ENCODE measurements at places on chromosomes 5 and 9. TPM values are rescaled to one million over a fixed set of nuclear protein-coding genes. Genes with fewer than 3 reads are reported as not detected.
A peak's percentile ranks its signal among the peaks of the same experiment; 100 is the strongest.

GRCh38 chr5:1380910-1381309 is 36.0 kb upstream of the CLPTM1L start:
- no peak for DNase-seq

- DNase-seq, result no peak
Measured at GRCh38 chr9:89470224-89470839, 27.6 kb downstream of the SEMA4D start.

DNA sequence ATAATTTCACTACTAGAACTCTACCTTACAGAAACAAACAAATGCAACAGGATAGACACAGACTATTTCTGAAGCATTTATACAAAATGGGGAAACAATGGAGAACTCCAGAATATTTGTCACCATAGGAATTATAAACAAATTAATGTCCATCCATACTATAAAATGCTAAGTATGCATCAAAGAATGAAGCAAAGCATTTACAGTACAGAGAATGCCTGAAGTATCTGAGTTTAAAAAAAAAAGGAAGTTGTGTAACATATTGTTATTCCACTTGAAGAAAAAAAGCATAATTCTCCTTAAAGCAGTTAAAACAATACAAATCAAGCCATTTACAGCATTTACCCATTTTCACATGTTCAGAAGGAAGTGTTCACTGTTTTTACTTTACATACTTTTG is 53.0 kb downstream of the DROSHA start:
- DNase-seq, result no peak

GRCh38 chr5:111892949-111893348 is 136.0 kb upstream of the NREP start:
- DNase-seq, result no peak

- DNase-seq, result no peak
Measured at GRCh38 chr5:178624631-178625546, 2.0 kb downstream of the CLK4 start.

GRCh38 chr5:39767916-39768315 is 343.1 kb upstream of the DAB2 start:
- DNase-seq, result no peak

DNA sequence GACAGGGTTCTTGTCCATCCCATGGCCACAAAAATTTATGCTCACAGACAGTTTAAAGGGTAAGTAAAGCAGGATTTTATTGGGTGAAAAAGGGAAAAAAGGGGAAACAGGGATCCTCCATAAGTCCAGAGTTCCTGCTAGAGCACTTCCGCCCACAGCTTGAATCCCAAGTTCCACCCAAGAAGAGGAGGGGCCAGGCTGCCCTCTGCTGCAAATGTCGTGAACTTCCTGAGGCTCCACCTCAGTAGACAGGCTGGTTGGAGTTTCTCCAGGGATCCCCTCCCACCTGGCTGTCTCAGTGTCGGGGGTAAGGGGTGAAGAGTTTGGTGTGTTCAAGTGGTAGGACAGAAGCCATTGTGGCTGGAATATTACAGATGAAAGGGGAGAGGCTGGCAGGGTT is 275.0 kb upstream of the SGCD start:
- peak; percentile 33 for DNase-seq

GRCh38 chr9:110583237-110583636 is 3.7 kb upstream of the SVEP1 start:
- DNase-seq, result no peak

- peak; percentile 36 for DNase-seq
Measured at GRCh38 chr9:136629879-136630661, 32.6 kb upstream of the EGFL7 start.

DNA sequence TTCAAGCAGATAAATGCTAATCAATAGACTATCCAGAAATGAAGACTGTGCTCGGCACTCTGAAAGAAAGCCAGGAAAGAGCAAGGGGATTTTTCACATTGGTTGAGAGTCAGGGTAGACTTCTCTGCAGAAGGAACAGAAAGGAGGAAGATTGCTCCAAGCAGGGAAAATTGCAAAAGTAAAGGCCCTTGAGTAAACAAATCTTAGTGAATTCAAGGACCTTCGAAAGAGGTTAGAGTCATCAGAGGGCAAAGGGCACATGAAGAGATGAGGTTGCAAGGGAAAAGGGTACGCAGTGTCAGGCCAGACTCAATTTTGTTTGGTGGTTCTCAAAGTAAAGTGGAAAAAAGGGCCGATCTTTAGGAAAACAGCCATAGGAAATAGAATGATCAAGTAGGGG is 157.6 kb upstream of the RAI14 start:
- DNase-seq, result no peak

- no peak for DNase-seq
Measured at GRCh38 chr5:95900383-95900958, 61.2 kb downstream of the ELL2 start.

- no peak for DNase-seq
Measured at GRCh38 chr5:6572086-6572824, 60.6 kb downstream of the NSUN2 start.

DNA sequence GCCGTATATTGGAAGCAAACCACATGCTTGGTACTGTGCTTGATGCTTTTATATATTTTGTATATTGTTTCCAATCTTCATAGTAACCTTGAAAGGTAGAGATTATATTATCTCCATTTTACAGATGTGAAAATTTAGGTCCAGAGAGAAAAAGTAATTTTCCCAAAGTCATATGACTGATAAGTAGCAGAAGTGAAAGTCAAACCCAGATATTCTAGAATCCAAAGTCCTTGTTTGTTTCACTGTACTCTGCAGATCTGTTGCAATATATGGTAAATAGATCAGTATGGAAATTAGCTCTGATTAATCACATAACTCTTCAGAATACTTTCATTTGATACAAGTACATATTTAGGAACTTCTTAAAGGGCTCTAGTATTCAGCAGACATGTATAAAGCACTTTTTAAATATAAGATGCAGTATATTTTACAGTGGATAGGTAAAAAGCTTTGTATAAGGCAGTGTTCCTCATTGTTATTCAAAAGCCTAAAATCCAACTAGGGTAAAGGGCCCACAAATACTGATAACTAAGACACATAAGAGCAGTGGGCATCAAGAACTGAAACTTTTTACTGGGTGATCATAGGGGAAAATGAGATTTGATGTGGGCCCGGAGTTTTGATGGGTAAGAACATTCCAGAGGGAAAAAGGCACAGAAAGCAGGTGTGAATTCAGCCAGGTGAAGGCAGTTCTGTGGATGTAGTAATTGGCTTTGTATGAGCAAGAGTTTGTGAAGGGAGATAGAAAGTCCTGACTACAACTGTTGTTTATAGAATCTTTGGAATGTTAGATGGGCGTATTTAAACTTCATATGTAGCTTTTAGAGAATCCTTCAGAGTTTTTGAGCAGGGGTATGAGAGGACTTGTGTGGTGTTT is 25.0 kb downstream of the NDFIP1 start:
- no peak for DNase-seq

DNA sequence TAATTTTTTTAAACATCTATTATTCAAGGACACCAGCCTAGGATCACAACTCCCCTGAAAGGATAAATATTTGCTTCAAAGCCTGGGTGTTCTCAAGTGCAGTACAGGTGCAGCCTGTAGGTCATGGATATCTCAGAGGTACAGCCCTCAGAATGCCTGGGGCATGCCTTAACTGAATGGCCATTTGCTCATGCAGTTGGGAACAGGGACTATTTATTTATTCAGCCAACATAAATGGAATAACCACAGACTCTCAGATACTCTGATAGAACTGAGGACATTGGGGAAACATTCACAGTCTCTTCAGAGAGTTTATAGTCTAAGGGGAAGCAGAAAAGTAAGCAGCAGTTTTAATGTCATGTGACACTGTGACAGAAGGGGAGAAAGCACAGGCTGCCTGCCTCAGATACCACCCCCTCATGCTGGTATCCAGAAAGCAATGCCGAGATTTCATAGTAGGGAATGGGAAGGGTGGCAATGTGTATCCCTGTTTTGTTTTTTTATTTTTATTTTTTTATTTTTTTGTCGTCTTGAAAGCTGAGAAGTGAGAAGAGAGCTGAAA is 112.6 kb downstream of the MACIR start:
- DNase-seq, result no peak

GRCh38 chr5:54679686-54680085 is 162.1 kb downstream of the SNX18 start:
- no peak for DNase-seq

GRCh38 chr5:6712142-6712576 is 1.1 kb upstream of the TENT4A start:
- DNase-seq, result peak; percentile 71

- DNase-seq, result no peak
Measured at GRCh38 chr5:179834120-179834519, 13.4 kb downstream of the SQSTM1 start.

DNA sequence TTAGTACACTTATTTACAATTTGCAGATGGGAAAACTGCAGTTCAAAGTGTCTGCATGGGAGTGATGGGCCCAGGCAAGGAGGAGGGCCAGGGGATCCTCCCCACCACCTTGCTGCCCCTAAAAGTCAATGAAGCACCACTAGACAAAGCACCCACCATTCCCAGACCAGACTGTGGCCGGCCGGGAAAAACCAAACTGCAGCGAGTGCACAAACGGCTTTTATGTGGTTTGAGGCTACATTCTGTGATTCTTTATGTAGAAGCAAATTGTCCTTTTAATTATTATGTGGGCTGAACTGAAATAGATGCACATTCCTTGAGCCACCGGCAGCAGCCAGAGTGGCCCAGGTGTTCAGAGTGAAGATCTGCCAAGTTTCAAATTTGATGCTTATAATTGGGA is 585.3 kb upstream of the KLF4 start:
- DNase-seq, result no peak

GRCh38 chr5:126610160-126610559 is 9.4 kb downstream of the PHAX start:
- DNase-seq, result no peak

- no peak for DNase-seq
Measured at GRCh38 chr5:150448952-150449516, 505 bp downstream of the RPS14 start.

DNA sequence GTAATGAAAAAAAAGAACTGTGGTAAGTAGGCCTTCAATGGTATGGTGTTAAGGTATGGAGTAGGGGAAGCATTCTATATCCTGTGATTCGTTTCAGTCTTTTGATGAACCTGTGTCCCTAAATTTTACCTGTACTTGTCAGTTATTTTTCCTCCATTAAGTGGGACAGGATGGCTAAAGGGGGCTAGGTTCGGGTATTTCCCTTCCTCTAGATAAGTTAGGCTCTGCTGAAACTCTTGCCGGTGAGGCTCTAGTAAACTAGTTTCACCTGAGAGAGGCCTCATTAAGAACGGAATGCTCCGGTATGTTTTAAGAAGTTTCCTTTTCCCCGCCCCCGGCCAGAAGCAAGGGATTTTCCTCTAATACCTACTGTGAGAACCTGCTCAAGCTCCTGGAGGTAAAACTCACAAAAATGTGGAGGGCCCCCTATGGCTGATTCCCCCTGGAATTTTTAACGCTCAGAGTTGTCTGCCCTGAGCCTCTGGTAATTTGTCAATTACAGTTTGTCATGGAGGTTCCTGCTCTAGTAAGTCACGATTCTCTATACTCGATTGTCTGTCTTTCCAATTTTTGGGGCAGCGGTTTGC is 87.7 kb downstream of the MACIR start:
- peak; percentile 55 for DNase-seq

DNA sequence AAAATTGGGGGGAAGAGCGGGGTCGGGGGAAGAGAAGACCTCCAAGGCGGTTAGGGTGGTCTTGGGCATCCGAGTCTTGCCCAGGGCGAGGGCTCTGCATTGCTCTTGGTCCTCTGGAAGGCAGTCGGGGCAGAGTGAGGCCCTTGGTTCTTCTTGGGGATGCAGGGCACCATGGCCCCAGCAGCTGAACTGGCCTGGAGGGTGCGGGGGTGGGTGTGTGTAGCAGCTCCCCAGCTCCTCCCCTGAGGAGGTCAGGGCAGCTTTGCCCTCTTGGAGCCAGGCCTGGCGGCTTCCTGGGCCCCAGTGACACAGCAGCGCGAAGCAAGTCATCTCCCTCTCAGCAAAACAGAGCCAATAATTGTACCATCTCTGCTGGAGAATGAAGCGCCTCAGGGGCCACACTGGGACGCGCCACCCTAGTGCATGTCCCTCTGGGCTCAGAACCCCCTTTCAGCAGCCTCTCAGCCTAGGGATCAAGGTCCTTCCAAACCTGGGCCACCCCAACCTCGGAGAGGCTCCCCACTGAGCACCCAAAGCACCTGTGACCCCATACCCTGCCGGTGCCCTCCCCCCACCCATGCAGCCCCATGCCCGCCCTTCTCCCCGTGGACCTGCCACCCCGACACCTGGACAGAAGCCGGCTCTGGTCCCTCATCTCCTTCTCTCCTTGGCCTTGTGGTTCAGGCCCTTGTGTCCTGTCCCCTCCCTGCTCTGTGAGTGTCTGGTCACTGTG is 10.4 kb upstream of the RXRA start:
- no peak for DNase-seq

DNA sequence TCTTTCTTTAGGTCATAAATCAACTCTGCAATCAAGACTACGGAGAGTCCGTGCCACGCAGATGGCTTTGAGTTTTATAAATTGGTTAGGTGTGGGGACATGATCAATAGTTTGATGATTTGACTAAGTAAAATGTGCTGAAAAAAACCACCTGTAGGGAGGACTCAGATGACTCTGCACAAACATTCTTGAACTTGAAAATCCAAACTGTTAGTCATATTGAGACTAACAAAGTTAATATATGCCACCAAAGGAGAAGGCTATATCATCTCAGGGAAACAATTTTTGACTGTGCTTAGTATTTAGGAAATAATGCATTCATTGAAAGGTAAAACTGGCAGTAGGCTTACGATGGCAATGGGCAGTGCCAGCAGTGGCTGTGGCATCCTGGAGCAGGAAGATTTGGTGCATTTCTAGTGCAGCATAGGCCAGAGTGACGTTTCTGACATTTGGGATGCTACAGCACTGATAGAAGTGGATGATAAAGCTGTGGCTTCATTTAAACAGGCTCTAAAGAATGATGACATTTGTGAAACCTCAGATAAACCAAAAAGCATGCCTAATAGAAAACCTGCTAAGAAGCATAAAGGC is 291.1 kb downstream of the MLLT3 start:
- no peak for DNase-seq

GRCh38 chr5:107444300-107444699 is 226.4 kb downstream of the EFNA5 start:
- DNase-seq, result no peak

GRCh38 chr9:137149942-137150616 is 11.1 kb downstream of the GRIN1 start:
- DNase-seq, result no peak

LHX3 gene
- polyA plus RNA-seq, result 0.03 TPM

TMEM8B gene
- 12.2 TPM for polyA plus RNA-seq

PTCD2 gene
- polyA plus RNA-seq, result 7.3 TPM

WDR31 gene
- 0.33 TPM for polyA plus RNA-seq

LRRC19 gene
- polyA plus RNA-seq, result not detected

SPAAR gene
- 0.33 TPM for polyA plus RNA-seq

PRR16 gene
- 1.6 TPM for polyA plus RNA-seq

RASGEF1C gene
- 0.26 TPM for polyA plus RNA-seq

GRXCR2 gene
- polyA plus RNA-seq, result not detected

C5 gene
- 0.46 TPM for polyA plus RNA-seq

GFPT2 gene
- 83.7 TPM for polyA plus RNA-seq

SGCD gene
- polyA plus RNA-seq, result 0.08 TPM

Data from H1 (cell line).